ENCODE measurements at places on chromosomes 2 and 18. TPM values are rescaled to one million over a fixed set of nuclear protein-coding genes. Genes with fewer than 3 reads are reported as not detected.

SCYGR4 gene
- not detected for total RNA-seq

DNA sequence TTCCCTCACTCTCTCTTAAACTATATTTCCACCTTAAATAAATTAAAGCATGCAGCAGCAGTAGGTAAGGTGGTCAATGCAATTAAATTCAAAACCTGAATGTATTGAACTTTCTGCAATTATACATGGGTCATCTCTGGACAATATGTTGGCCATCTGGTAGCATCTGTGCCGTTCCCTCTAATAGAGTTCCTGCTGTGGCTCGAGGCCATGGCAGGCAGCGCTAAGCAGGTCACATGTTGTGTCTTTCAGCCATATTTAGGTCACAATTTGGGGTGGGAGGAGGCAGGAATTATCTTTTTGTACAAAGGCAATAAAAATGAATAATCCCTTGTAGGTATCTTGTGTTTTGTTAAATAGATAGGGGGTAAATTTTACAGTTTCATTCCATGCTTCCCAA lies 676.2 kb downstream of the ZEB2 start:
- DNase-seq: no peak

GRCh38 chr2:12636837-12637581 lies 79.7 kb upstream of the TRIB2 start:
- no peak for DNase-seq

LHCGR gene
- total RNA-seq: 0.64 TPM

GRCh38 chr2:141534666-141535362 lies 596.0 kb downstream of the LRP1B start:
- DNase-seq: no peak

- DNase-seq: no peak
These were observed 97.7 kb upstream of the CAB39 start for GRCh38 chr2:230614913-230615332.

EFR3B gene
- 0.98 TPM for total RNA-seq

- no peak for DNase-seq
These were observed 157.7 kb upstream of the SERPINE2 start for GRCh38 chr2:224196810-224197209.

FOSL2 gene
- 116 TPM for total RNA-seq

GRCh38 chr18:7575465-7576028 lies 8.4 kb downstream of the PTPRM start:
- DNase-seq: no peak

TMEM163 gene
- 1.5 TPM for total RNA-seq

MC5R gene
- total RNA-seq: not detected

GAD1 gene
- 0.15 TPM for total RNA-seq

GPBAR1 gene
- 8.5 TPM for total RNA-seq

GRCh38 chr2:10820562-10820961 lies 8.0 kb upstream of the PDIA6 start:
- DNase-seq: no peak

CNTNAP5 gene
- not detected for total RNA-seq

DNA sequence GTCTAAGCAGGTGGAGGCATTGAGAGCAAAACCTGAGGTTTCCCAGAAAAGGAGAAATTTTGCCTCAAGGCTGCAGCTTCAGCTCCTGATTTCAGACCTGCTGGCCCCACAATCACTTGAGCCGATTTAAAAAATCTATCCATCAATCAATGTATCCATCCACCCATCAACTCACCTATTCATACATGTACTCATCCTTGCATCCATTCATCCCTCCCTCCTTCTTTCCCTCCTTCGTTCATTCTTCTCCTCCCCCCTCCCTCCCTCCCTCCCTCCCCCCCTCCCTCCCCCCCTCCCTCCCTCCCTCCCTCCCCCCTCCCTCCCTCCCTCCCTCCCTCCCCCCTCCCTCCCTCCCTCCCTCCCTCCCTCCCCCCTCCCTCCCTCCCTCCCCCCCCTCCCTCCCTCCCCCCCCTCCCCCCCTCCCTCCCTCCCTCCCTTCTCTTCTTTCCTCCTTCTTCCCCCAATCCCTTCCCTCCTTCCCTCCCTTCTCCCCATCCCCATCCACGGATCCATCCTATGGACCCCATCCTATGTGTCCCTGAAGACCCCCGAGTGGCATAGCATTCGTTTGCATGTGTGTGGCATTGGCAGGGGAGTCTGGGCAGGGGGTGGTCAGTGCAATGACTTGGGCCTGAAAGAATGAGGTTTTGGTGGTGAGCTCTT lies 6.1 kb upstream of the PXDN start:
- DNase-seq: no peak

C2orf78 gene
- not detected for total RNA-seq

DNA sequence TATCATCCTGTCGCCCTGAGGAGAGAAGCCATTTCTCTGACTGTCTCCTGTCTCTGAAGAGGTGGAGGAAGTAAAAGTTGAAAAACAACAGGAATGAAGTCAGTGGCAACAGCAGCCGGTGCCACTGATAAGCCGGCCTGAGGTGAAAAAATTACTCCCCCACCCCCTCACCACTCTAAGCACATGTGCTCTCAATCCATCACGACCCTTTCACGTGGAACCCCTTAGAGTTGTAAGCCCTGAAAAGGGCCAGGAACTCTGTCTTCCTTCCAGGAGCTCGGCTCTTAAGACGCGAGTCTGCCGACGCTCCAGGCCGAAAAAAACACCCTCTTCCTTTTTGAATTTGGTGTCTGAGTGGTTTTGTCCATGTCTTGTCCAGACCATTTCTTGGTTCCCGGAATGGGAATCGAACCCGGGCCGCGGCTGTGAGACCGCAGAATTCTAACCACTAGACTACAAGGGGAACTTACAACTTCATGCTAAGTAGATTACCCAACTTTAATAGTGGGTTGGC lies 40.7 kb upstream of the TRIM43 start:
- DNase-seq: no peak

- no peak for DNase-seq
These were observed 23.3 kb upstream of the MAPRE3 start for GRCh38 chr2:26946841-26947784.

- DNase-seq: peak; percentile 67
These were observed 1.2 kb downstream of the CFLAR start for GRCh38 chr2:201116959-201117734.
